Activated T-cell treated with anti-CD3 and anti-CD28 coated beads for 1 hour (primary cell): ENCODE measurements at places on chromosomes 5 and 9.

- no peak for DNase-seq
Measured at GRCh38 chr5:72238712-72239445, 81.2 kb downstream of the MRPS27 start.

- no peak for DNase-seq
Measured at GRCh38 chr5:144438237-144438636, 267.6 kb downstream of the KCTD16 start.

DNA sequence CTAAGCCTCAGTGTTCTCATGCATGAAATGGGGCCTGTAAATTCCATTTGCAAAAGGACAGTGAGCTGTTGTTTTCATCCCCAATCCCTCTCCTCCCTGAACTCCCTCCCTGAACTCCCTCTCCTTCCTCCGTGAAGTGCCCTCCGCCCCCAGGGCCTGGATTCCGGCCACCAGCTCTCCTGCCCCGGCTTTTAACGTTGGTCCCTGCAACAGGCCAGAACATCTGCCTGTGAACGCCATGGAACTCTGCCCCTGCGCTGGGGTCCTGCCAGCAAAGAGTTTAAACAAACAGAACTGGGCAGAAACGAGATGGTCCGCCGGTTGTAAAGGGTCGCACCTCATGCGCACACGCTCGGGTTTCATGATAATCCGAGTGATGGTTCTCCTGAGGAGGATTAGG lies 62.4 kb downstream of the SMIM23 start:
- DNase-seq, result no peak

DNA sequence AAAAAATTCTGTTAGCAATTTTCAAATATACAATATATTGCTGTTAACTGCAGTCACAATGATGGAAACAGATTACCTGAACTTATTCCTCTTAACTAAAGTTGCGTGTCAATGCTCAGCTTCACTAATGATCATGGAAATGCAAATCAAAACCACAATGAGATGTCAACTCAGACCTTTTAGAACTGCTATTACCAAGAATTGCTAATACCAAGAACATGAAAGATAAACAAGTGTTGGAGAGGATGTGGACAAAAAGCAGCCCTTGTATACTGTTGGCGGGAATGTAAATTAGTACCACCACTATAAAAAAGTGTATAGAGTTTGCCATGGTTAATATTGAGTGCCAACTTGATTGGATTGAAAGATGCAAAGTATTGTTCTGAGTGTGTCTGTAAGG lies 1409.7 kb upstream of the CDH18 start:
- DNase-seq, result no peak

DNA sequence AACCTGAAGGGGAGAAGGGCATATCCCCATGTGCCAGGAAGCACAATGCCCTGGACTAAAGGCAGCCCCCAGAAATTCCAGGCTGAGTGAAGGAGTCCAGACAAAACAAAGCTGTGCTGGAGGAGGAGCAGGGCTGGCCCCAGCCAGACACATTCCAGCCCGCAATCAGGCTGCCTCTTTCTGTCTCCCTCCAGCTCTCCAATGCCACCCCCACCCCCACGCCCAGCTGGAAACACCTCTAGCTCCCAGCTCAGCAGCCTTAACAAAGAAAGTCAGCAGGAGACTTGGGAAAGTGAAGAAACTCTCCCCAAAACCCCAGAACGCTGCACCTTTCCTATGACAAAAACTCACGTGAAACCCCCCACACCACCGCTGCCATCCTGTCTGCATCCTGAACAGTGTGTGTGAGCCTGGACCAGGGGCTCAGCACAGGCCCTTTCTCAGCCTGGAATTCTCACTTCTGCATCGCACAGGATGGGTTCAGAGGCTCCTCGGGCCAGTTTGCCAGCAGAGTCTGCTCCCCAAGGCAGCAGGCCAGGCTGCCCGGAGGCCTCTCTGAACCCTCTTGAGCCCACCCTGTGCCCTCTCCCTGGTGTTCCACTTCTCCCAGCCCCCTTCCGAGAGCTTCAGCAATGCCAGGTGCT lies 96.2 kb upstream of the ICE1 start:
- DNase-seq, result no peak

DNA sequence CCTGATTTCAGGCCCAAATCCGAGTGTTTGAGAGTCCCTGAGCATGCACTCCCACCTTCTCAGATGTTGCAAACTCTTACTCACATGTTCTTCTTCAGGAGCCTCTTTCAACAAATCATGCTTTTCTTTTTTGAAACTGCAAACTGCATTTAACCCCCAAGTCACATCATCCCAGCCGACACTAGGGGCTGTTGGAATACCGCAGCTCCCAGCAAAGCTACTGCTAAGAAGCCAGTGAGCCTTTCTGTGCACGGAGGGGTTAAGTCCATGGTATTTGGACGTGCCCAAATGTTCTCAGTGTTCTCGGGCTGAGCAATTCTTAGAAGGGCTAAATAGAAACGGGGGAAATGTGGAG lies 282.9 kb downstream of the NFIB start:
- no peak for DNase-seq

GRCh38 chr9:89838621-89839020 lies 233.8 kb downstream of the GADD45G start:
- DNase-seq, result no peak

- DNase-seq, result no peak
Measured at GRCh38 chr9:122337556-122337929, 33.3 kb upstream of the PTGS1 start.

- no peak for DNase-seq
Measured at GRCh38 chr5:60379907-60380306, 320.1 kb downstream of the DEPDC1B start.

- no peak for DNase-seq
Measured at GRCh38 chr9:126417043-126417442, 90.4 kb downstream of the MVB12B start.

DNA sequence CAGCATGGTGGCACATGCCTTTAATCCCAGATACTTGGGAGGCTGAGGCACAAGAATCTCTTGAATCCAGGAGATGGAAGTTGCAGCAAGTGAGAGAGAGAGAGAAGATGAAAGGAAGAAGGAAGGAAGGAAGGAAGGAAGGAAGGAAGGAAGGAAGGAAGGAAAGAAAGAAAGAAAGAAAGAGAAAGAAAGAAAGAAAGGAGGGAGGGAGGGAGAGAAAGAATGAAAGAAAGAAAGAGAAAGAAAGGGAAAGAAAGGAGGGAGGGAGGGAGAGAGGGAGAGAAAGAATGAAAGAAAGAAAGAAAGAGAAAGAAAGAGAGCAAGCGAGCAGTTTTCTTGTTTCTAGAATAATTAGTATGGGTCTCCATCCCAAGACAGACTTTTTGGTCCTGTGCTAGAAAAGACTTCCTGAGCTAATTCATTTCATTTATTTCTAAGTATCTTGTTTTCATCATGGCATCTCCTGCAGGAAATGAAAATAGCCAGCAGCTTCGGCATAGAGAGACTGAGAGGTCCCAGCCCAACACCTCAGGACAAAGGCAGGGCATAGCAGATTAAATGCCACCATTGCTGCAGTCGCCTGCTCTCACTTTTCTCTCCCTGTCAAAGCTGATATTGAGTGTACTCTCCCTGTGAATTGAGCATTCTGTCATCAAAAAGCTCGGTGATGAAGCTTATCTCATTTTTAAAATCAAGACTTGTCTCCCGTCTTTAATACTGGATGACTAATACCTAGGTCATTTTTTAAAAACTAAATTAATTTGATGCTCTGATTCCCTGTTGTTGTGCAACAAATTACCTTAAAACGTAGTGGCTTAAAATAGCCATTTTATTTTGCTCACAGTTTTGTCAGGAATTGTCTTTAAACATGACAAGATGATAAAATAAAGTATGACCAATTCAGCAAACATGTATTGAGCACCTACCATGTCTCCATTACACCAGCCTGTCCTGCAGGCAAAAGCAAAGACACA lies 91.8 kb upstream of the ADRA1B start:
- no peak for DNase-seq

GRCh38 chr5:67350185-67350584 lies 153.6 kb upstream of the CD180 start:
- no peak for DNase-seq

GRCh38 chr5:76709762-76710161 lies 6.2 kb upstream of the F2R start:
- no peak for DNase-seq

GRCh38 chr5:151259931-151260330 lies 6.9 kb downstream of the GM2A start:
- DNase-seq, result no peak

GRCh38 chr5:132639706-132640130 lies 18.3 kb upstream of the IL13 start:
- no peak for DNase-seq

- no peak for DNase-seq
Measured at GRCh38 chr5:171029401-171029800, 167.6 kb downstream of the RANBP17 start.

- DNase-seq, result no peak
Measured at GRCh38 chr9:286071-286740, 71.5 kb downstream of the DOCK8 start.

GRCh38 chr5:132668706-132669454 lies 4.9 kb upstream of the IL4 start:
- DNase-seq, result no peak

DNA sequence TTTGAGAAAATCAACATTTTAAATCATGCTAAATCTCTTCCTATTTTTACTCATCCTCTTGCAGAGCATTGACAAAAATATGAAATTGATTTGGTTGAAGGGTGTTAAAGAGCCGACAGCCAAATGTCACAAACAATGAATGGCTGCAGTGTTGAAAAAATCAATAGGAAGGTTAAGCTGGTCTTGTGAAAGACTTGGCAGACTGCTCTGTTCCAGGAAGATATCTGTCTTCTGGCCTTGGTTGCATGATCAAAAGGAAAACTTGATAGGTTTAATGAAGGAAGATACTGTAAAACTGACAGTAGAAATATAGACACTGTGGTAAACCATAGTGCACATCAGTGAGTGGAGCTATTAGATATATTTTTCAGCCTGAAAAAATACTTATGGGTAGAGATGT lies 103.6 kb downstream of the PBX3 start:
- no peak for DNase-seq

DNA sequence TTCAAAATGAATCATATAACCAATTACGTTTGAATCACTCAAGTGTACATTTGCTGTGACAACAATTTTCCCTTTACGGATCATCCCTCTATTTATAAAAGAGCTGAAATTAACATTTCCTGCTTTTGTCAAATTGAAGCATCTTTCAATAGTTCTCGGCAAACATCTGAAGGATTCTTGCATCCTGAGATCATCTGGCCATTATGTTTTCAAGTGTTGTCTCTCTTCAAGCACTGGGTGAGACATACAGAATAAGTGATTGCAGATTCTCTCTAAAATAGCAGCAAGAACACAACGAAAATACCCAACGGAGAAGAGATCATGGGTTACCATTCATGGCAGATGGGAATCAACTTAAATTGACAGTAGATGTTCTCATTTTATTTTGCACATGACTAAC lies 283.4 kb upstream of the GRAMD2B start:
- DNase-seq, result no peak

DNA sequence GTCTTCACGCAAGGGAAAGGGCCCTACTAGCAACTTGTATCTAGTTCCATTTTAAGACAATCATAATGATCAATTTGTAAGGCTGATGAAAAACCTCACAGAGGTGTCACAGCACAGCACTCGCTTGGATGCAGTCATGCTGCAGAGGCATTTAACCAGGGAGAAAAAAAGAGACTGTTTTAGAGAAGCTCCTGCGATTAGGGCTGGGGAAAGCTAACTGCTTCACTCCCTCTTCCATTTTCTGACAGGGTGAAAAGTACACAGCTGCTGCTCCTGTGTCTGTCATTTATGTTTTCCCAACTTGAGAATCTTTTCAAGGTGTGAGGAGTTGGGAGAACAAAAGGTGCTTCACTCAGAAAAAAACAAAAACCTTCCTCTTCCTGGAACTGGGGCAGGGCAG lies 106.4 kb downstream of the CDK5RAP2 start:
- no peak for DNase-seq

DNA sequence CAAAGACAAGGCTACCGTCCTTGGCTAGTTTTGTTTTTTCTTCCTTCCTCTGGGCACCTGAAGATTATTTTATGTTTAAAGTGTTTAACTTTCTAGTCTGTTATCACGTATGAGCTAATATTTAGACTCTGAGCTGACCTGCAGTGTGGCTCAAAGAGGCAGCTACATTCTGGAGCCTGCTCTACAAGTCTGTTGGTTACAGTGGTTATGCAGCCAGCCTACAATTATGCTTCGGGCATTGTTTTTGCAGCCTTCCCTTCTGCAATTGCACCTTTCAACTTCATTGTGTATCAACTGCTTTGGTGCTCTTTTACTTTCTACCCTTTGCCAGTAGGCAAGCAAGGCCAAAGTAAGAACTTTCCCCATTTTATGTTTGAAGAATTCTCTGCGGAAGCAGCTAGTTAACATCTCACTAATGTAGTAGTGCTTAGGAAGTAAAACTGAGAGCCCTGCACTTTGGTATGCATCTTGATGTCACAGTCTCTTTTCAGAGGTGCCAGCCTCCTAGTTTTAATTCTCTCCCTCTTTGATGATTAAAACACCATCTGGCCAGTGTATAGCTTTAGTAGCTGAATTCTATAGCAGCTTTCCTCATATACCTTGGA lies 322.1 kb downstream of the FAM170A start:
- DNase-seq, result no peak

DNA sequence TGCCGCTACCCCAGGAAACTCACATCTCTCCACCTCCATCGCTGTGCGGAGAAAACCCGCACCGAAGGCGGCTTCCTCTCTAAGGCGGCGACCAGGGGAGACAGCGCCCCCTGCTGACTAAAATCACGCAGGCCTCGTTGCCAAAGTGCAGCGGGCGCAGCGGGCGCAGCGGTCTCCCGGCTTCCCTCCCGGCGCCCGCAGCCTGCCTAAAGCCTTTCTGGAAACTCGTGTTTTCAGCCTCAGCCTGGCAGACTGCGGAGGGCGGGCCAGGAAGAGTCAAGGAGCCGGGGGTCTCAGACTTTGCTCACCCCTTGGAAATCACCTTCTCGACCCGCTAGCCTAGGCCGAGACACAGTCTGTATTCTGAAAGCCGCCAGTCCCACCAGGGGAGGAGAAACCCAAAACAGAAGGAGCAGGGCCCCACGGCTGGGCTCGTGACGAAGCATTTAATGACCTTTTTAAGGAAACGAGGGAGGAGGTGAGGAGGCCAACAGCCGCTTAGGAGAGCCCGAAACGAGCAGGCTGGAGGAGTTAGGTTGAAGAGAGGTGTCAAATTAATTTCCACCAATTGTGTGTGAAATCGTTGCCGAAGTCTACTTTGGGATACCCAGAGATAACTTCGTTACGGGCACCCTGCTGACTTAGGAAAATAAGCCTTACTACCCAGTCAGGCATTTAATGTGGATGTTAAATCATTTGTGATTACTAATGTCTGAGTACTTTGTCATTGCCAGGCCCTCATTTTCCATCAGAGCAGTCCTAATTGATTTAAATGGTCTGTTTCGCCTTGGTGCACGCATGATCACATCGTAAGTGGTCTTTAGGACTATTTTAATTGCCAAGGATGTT lies 7.3 kb upstream of the FOXB2 start:
- peak; percentile 47 for DNase-seq
